ENCODE measurements at places on chromosomes 2 and 18. TPM values are rescaled to one million over a fixed set of nuclear protein-coding genes. Genes with fewer than 3 reads are reported as not detected.
A peak's percentile ranks its signal among the peaks of the same experiment; 100 is the strongest.

MPV17 gene
- total RNA-seq = 56.3 TPM

NEU2 gene
- total RNA-seq = not detected

DNA sequence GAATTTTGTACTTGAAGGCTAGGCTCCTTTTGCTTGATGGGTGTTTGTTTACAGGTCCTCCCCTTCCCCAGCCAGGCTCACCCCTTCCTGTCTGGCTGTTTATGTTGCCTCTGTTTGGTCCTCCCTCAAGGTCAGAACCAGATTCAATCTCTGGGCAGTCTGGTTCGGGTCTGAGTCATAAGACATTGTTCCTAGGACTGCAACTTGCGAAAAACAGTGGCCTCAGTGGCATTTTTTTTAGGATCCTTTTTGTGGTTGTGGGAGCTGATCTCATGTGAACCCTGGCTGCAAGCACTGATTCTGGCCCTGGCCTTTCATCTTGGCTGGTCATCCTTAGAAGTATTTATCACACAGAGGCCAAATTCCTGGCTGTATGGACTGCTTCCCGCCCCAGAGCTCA is 370.4 kb downstream of the CLIP4 start:
- peak; percentile 4 for DNase-seq

DNA sequence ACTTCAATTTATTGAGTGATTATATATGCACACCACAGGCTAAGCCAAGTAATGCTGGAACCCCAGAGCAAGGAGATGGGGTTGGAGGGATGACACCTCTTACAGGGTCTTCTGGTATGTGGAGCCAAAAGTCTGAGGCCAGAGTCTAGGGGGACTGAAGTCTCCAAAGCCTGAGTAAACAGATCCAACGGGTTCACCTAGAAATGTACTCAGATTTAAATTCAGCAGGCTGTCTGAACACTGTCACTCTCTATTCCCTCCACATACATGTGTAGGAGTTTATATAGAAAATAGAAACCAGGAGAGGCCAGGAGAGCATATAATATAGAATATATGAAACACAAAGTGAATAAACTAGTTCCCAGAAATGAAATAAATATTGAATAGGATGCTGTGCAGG is 76.1 kb downstream of the PPP1R1C start:
- DNase-seq = no peak

DNA sequence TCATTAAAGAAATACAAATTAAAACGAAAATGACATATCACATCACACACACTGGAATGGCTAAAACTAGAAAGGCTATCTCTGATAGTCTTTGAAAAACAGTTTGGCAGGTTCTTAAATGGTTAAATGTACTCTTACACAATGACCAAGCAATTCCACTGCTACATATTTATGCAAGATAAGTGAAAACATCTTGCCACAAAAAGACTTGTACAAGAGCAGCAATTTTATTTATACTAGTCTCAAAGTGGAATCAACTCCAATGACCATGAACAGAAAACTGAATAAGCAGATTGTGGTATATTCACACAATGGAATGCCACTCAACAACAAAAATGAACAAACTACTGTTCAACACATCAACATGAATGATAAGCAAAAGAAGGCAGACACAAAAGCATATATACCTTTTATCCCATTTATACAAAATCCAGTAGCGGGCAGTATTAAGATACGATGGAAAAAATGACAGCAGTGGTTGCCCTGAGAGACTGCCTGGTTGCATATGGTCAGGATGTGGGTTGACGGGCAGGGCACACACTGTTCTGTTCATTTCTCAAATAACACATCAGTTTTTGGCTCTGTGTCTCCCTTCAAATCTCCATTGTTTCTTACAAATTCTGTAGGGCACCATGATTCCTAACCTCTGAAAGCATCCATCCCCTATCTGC is 25.4 kb downstream of the SP100 start:
- DNase-seq = no peak

GRCh38 chr2:121356058-121356640 is 71.1 kb upstream of the TFCP2L1 start:
- DNase-seq = peak; percentile 81

DNA sequence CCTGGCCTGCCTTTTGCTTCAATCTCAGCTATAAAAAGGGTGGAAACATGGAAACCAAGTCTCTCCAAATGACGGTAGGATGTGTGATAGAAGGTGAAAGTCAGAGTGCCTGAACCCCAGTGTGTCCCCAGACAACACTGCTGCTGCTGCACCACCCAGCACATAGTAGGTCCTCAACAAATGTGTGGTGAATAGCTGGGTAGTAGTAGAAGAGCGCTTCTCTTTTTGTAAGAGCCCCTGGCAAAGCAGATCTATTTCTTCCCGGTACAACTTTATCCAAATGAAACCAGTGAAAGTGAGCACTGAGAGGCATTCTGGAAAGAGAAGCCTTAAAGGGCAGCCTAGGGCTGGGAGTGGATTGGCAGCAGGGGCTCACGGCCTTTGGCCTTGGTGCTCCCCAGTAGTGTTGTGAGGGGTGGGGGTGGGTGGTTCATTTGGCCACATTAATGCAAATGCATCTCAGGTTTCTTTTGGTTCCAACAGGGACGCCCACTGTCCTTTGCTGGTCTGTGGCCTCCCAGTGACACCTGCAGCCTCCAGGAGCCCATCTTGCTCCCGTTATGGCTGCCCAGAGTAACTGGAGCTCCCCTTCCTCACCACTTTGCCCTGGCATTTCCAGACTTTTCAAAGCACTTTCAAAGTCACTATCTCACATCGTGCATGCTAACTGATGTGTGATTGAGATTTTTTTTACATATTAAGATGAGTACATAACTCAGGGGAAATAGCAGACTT is 304.3 kb upstream of the EPAS1 start:
- no peak for DNase-seq

DNA sequence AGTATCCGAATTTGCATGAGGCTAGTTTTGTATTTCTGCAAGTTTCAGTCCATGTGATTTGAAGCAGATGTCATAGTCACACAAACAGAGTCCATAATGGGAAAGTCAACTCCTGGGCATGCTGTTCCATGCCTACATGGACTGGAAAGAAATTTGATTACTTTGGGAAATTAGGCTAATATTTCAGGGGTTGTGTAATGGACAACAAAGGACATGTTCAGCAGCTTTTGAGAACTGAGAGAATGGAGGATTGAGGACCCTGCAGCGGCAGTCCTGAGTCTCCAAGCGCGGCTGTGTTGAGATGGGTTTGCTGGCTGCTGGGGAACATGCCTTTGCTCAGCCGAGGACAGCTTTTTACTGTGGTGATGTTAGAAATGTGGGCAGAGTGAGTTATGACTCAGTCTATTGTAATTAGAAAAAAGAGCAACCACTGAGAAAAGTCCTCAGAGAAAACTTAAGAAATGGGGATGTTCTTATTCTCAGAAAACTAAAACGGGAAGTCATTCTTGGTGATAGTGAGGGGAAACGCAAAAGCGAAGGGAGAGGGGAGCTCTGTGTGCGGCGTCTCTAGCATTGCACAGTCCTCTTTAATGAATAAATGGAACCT is 149.2 kb downstream of the FAM210A start:
- no peak for DNase-seq

DNA sequence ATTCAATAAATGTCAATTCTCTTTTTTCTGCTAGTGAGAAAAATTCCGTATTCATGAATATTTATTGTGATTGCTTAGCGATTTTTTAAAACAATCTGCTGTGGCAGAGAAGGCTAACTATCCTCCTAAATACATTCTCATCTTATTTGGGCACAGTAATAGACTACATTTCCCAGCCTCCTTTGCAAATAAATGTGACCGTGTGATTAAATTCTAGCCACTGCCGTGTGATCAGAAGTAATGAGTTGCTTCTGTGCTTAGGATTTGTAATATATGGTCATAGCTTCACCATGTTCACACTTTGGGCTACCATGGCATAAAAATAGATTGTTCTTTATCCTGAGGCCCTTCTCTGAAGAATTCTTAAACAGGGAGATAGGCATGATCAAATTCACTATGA is 179.6 kb downstream of the FAM124B start:
- DNase-seq = peak; percentile 48

DNA sequence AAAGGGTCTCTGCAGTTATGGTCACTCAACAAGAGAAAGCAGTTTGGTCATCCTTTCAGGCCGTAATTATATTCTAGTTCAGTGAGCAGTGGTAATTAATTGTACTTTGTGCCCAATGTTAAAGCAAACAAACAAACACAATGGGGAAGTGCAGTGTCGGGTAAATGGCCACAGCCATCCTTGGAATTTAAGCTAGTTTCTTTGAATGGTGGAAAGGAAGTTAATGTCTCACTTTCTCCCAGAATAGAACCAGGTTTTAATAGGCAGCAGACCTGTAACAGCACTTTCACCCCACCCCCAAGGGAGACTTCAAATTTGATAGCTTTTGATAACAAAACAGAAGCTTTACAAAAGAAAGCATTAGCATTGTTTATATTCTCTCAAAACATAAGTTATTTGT is 20.0 kb upstream of the ITGAV start:
- DNase-seq = no peak

GRCh38 chr2:217798743-217799562 is 203.8 kb downstream of the TNS1 start:
- no peak for DNase-seq

DNA sequence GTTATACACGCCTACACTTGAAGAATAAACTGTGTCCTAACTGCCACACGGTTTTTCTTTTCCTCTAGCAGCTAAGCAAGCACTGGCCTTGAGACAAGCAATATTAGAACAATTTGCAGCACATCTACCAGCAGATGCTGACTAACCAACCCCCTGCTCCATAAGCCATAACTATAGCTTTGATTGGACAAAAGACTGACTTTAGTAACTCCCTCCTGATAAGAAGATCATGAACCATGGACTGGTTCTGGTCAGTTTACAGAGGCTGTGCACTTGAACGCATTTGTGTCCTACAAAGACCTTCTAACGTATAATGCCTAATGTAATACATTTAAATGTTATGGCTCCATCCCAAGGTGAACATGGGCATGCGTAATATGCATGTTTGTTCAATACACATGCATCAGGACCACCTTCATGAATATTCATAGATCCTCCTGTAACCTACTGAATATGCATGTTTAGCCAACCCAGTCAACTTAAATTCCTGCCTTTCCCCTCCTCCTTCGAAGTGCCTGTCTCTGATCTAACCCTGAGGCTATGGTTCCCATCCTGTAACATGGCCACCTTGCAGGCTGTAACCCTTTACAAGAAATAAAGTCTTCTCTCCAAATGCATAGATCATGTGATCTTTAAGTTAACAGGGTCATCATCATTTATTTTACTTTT is 26.5 kb downstream of the SLC4A5 start:
- DNase-seq = no peak
